ENCODE measurements at places on chromosomes 1 and 21.

- DNase-seq, result no peak
These were observed 417.3 kb downstream of the USH2A start for GRCh38 chr1:216005916-216006315.

- DNase-seq, result no peak
These were observed 216.2 kb downstream of the PLPP3 start for GRCh38 chr1:56363007-56363770.

DNA sequence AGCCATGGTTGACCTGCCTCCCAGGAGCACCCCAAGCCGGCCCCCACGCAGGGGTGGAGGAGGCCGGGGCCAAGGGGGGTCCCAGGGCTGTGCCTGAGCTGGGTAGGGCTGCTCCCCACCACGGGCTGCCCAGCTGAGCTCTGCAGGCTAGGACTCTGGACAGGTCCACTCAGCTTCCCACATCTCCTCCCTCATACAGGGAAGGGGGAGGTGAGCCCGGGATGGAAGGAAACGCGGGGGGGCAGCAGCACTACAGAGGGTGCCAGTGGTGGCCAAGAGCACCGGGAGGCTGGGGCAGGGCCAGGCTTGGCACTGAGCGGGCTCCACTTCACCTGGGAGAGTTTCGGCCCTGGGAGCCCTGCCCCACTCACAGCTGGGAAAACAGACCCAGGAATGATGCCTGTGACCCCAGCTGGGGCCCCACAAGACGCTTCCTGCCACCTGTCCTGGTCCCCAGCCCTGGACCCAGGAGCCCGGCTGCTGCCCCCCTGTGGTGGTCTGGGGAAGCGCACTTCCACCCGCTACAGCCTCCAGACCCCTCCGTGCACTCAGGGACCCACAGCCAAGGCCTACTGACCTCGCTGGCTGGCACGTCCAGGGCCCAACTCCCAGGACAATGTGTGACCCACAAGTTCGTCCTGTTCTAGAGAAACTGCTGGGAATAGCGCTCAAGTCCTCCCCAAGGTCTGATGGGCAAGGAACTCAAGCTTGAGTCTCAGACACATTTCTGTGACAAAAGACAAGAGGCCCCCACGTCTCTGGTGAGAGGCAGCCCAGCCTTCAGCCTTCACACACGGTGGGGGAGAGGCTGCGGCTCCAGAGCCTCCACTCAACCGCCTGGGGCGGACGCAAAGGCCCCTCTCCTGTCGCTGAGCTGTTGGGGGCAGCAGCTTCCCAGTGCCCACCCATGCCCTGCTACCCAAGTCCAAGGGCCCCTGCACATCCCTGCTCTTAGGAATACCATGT is 3.0 kb downstream of the AURKAIP1 start:
- DNase-seq, result peak; percentile 80

GRCh38 chr1:178057141-178057765 is 36.7 kb upstream of the RASAL2 start:
- DNase-seq, result no peak

DNA sequence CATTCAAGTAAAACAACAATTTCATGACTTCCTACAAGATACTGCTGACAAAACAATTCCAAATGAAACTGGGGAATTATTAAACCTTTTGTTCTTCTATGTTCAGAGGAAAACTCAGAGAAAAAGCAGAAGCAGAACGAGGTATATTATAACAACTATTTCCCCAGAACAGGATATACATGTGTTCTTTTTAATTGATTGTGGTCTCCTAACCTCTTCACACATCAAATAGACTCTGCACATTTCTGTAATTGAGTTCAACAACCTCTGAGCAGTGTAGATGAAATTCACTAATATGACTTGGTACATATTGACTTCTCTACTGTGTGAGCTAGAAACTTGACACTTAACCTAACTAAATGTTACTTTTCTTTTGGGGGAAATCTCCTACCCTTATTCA is 584.2 kb downstream of the NEGR1 start:
- DNase-seq, result no peak
